ENCODE measurements at places on chromosomes 7 and 10.

GRCh38 chr10:79209340-79209739, 137.9 kb upstream of the PPIF start:
- no peak for DNase-seq

- DNase-seq: no peak
Observed at GRCh38 chr10:54124209-54124885, 676.7 kb downstream of the PCDH15 start.

DNA sequence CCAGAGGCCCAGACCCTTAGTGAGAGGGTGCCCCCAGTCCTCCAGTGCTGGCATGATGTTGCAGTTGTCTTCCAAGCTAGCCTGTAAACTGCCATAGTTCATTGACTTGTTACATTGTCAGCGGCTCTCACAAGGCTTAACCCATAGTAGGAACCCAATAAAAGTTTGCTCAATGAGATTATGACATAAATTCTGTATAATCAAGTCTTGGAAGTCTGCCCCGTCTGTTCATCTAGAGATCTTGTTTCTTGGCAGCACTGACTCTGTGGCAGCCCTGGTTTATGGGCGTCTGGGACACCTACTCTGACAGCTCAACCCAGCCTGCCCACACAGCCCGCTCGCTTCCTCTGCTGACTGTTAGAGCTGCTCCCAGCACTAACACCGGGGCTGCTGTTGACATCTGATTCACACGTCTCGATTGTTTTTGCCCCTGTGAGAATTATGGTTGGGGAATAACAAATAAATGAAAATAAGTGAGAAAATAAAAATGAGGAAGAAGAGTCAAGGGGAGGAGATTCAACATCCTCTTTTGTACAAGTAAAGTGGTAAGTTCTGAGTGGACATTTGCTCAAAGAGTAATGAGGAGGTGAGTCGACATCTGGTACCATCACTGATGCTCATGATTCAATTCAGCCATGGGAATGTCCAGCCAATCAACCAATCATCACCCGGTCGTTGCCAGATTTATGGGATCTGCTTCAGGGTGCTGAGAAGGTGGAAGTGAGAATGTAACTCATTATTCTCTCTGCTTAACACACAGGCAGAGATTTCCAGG, 160.8 kb downstream of the SPAG6 start:
- DNase-seq: no peak

GRCh38 chr7:64320547-64321513, 7.1 kb downstream of the ZNF736 start:
- no peak for DNase-seq

DNA sequence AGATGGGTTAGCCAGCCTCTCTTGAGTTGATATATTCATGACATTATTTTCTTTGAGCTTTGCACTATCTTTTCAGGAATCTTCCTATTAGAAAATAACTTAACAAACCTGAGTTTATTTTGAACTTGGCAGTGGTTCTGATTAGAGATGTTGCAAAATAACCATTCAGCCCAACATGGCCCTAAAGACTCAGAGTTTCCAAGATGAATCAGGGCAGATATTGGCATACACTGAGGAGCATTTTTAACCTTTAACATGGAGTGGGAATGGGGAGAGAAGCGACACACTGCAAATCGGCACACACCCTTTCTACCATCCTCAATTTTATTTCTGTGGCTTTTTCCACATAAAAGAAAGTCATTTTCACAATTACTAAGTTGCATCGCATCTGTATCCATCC, 190.8 kb downstream of the TRIL start:
- no peak for DNase-seq

- no peak for DNase-seq
Observed at GRCh38 chr7:155257482-155258225, 40.0 kb upstream of the INSIG1 start.

DNA sequence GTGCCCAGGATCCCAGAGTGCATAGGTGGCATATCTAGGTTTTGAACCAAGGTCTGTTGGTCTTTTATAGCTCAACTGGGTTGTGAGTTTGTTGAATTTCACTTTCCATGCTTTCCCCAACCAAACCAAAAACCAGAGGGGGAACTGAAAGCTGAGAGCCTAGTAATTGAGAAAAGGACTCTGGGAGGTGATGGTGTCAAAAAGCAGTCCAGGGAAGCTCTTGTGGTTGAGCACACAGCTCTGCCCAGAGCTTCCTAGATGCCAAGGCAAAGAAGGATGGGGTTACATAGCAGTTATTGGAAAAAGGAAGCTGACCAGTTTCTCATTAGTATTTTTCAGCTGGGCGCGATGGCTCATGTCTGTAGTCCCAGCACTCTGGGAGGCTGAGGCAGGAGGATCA, 9.9 kb downstream of the POR start:
- DNase-seq: no peak

- no peak for DNase-seq
Observed at GRCh38 chr7:107461938-107462533, 7.8 kb upstream of the GPR22 start.

DNA sequence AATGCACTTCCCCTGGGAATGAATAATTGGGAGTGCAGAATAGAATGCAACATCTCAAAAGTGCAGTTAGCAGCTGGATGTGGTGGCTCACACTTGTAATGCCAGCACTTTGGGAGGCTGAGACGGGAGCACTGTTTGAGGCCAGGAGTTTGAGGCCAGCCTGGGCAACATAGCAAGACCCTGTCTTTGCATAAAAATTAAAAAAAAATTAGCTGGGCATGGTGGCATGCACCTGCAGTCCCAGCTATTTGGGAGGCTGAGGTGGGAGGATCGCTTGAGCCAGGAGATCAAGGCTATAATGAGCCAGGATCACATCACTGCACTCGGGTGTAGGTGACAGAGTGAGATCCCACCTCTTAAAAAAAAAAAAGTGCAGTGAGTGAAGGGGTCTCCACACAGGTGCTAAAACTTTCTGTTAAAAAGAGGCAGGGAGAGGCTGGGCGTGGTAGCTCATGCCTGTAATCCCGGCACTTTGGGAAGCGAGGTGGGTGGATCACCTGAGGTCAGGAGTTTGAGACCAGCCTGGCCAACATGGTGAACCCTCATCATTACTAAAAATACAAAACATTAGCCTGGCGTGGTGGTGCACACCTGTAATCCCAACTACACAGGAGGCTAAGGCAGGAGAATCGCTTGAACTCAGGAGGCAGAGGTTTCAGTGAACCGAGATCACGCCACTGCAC, 13.5 kb upstream of the ZMIZ1 start:
- DNase-seq: no peak

DNA sequence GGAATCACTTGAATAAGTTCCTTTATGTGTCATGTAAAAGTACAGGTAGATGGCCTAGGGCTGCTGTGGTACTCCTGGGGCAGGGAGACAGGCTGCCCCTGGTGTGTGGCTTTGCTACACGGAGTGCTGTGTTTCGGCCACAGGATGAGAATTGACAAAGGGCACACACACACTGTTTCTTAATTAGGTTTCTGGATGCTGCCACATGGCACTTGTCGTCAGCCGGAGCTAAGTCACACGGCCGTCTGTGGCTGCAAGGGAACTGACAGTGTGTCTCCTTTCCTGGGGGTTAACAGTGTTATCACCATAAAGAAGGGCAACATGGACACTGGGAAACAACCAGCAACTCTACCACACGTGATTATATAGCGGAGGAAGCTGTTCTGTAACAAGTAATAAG, 55.7 kb upstream of the CREB5 start:
- DNase-seq: no peak

GRCh38 chr10:115141254-115141653, 48.1 kb downstream of the ATRNL1 start:
- DNase-seq: no peak

GRCh38 chr10:53491774-53492173, 719.2 kb upstream of the MBL2 start:
- DNase-seq: no peak

DNA sequence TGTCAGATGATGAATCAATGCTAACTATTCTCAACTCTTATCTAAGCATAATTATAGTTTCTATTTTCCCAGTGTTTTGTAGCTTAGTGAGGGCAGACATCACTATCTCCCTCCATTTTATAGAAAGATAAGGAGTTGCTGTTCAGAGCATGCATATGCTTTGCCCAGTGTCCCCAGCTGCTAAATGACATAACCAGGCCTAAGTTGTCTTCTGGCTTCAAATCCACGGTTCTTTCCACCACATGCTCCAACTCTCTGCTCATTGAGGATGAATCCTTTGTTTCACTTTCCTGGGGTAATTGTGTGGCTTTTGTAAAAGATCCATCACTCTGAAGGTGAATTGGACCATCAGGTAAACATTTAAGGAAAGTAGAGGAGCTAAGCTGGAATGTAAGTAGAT, 134.0 kb downstream of the SNX10 start:
- no peak for DNase-seq

GRCh38 chr7:74058486-74058885, 25.1 kb upstream of the LIMK1 start:
- no peak for DNase-seq

All from NCI-H1048 (cell line).